IPS-NIHi11 (cell line): ENCODE measurements at places on chromosomes 4 and X.
A peak's percentile ranks its signal among the peaks of the same experiment; 100 is the strongest.

DNA sequence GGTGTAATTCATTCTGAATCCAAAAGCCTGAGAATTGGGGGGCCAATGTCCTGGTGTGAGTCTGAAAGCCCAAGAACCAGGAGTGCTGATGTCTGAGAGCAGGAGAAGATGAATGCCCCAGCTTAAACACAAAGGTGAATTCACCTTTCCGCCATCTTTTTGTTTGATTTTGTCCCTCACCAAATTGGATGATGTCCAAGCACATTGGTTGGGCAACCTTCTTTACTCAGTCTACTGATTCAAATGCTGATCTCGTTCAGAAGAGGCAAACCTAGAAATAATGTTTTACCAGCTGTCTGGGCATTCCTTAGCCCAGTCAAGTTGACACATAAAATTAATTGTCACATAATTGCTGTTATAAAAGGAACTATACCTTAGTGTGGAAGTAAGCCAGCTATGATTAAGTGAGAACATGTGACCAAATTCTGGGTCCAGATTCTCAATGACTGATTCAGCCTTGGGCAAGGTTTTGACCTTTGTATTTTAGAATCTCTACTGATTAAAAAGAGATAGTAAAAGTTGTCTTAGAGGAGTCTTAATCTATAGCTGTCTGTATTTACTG is 34.5 kb upstream of the SLC4A4 start:
- no peak for DNase-seq

DNA sequence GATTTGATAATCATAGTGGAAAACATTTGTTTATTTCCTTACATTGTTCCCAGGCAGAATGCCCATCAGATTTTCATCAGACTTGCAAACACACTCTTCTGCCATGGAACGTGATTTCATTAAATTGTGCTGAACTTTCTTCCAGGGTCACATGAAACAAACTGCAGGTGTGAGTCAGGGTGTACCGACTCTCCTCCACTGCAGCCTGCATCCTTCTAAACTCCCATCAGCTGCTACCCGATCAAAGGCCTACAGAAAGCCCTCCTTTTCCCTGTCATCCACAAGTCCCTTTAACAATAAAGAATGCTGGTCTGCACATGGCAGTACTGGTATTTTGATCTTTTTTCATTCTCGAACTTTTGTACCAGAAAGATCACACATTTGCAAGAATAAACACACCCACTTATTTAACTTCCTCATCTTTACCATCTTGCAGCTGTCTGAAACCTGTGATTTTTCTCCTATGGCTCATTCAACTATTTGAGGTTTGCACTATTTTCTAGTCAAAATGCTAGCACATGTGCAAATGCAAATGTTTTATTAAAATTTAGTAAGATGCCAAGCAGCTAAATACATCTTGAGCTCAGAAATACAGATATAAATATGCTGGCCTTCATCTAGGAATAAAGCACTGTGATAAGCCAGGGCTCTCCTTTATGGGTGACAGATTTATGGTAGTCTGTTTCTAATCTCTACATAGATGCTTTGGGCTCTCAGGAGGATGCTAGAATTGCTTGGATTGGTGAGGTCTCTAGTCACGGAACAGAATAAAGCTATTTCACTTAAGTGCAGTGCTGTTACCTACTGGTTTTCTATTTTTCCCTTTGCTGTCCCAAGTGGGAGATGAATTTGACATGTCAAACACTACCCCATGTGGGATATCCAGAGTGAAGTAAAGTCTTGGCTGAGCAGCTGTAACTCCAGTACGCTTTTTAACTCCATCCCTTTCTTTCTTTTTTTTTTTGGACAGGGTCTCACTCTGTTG is 25.8 kb upstream of the ARHGAP24 start:
- no peak for DNase-seq

DNA sequence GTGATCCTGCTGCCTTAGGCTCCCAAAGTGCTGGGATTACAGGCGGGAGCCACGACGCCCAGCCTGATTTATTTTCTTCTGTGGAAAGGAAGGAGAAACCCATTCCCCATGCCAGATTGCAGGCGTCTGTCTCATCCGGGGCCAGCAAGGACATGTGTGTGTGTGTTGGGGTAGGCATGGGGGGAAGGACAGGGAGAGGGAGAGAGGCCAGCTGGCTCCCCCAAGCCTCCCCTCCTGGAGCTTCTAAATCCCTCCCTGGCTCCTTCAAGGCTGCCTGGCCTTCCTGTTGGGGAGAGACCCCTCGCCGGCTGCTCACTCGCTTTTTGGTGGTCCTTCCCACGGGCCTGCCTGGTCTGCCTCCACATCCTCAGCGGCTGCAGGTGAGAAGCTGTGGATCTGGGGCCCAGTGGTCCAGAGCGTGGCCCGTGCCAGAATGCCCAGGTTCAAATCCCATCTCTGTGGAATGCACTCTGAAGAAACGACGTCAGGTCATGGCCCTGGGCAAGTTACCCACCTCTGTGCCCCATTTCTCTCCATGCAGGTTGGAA is 1.3 kb upstream of the PLXNB3 start:
- DNase-seq: no peak

GRCh38 chrX:31272472-31272775 is 200.6 kb upstream of the FTHL17 start:
- no peak for DNase-seq

DNA sequence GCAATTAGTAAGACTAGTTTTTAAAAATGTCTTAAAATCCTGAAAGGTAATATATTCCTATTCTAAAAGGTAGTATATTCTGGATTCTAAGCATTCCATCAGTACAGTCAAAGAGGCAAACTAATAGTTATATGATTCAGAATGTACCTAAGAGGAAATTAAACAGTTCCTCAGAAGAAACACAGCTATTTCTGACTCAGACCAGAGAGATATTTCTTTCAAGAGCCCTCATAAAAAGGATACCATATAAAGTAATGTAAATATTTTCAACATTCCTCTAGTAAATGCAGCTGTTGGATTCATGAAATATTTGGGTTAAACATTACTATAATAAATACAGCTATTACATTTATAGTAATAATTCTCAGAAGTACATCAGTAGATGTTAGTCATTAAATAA is 358.3 kb downstream of the MAGEB5 start:
- DNase-seq: no peak

DNA sequence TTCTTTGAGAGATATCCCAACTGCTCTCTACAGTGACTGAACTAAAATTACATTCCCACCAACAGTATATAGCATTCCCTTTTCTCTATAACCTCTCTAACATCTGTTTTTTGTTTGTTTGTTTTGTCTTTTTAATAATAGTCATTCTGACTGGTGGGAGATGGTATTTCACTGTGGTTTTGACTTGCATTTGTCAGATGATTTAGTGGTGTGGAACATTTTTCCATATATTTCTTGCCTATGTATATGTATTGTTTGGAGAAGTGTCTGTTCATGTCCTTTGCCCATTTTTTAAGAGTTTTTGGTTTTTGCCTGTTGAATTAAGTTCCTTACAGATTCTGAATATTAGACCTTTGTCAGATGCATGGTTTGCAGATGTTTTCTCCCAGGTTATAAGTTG is 9.0 kb downstream of the USO1 start:
- DNase-seq: no peak

GRCh38 chr4:1204828-1205585 is 32.6 kb upstream of the SPON2 start:
- DNase-seq: peak; percentile 19
